K562 (cell line): ENCODE measurements at places on chromosomes 12 and 14.

GRCh38 chr14:96363751-96364336 lies 518 bp downstream of the GSKIP start:
- DNase-seq, result peak; percentile 13

DNA sequence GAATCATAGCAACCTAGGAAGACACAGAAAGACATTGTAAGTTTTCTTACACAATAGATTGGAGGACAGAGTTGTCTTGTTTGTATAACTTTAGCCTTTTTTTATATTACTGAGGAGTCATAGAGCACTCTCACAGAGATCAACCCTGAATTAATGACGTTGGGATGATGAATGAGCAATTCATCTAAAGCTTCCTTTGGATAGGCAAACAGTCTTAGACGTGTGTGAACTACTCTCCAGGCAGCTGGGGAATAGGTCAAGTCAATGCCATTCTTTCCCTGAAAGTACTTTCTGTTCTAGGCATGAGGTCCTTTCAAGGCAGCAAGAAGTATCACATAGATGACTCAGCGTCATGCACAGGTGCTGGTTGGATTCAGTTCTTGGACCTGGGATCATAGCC lies 369.1 kb upstream of the NOVA1 start:
- DNase-seq, result no peak

GRCh38 chr12:93616584-93617101 lies 44.2 kb downstream of the SOCS2 start:
- no peak for DNase-seq

DNA sequence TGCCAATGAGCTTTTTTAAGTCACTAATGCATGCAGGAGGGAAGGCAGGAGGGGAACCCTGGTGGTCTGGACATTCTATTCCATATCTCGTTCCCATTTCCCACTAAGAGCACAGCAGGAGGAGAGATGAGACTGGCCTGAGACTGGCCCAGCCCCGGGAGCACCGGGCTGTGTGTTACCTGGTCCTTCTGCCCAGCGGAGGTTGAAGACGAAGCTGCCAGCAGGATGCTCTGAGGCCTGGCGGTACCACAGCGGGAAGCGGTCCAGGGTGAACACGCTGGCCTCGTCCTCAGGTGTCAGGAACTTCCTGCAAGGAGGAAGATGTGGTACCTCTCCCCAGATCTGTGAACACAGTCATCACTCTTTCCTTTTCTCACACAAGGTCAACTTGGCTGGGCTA lies 23.9 kb downstream of the LRTM2 start:
- DNase-seq, result no peak

DNA sequence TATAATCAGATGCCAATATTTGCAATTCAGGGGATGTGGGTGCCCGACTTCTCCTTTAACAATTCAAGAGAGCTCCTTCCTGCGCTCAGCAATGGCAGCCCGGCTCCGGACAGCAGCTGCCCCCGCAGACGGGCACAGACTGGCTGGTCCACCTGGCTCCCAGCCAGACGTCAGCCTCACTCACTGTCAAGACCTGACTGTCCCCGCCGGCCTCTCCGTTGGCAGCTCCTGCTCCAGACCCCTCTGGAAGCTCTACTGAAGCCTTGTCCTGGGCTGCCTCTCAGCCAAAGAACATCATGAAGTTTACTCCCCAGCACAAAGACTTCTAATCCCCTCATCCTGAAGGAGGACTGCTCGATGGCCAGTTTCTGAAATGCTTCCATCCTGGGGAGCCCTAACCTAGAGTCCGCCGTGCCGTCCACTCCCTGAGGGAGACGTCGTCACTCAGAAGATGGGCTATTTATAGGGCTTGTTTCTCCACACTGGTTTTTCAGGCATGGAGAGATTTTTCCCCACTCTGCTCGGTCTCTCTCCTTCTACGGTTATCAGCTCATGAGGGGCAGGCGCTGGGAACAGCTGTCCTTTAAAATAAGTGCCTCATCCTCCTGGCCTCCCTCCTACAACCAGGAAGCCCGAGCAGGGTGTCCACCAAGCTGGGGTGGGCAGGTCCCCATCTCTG lies 126.2 kb downstream of the RFLNA start:
- no peak for DNase-seq

GRCh38 chr14:36317650-36318049 lies 2.8 kb downstream of the MBIP start:
- DNase-seq, result no peak

DNA sequence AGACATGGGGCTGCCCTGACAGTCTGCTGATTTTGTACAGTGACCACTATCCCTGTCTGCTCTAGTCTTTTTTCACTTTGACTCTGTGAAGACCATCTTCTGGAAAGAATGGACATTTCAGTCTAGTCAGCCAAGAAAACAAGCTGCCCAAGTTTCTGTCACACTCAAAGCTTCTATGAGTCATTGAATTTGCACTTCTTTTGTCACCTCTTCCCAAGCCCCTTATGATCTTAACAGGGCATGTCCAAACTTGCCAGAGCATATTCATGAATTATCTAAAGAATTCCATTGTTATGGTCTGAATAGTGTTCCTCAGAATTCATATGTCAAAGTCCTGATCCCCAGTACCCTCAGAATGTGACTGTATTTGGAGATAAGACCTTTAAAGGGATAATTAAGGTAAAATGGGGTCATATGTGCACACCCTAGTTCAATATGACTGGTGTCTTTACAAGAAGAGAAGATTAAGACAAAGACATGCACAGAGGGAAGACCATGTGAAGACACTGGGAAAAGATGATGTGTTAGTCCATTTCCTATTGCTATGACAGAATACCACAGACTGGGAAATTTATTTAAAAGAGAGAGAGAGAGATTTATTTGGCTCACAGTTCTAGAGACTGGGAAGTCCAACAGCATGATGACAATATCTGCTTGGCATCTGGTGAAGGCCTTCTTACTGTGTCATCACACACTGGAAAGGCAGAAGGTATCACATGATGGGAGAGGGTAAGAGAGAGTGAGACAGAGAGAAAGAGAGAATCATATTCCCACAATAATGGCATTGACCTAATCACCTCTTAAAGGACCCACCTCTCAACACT lies 242.6 kb downstream of the BTG1 start:
- no peak for DNase-seq

GRCh38 chr12:79532907-79533288 lies 157.9 kb downstream of the PAWR start:
- DNase-seq, result no peak

DNA sequence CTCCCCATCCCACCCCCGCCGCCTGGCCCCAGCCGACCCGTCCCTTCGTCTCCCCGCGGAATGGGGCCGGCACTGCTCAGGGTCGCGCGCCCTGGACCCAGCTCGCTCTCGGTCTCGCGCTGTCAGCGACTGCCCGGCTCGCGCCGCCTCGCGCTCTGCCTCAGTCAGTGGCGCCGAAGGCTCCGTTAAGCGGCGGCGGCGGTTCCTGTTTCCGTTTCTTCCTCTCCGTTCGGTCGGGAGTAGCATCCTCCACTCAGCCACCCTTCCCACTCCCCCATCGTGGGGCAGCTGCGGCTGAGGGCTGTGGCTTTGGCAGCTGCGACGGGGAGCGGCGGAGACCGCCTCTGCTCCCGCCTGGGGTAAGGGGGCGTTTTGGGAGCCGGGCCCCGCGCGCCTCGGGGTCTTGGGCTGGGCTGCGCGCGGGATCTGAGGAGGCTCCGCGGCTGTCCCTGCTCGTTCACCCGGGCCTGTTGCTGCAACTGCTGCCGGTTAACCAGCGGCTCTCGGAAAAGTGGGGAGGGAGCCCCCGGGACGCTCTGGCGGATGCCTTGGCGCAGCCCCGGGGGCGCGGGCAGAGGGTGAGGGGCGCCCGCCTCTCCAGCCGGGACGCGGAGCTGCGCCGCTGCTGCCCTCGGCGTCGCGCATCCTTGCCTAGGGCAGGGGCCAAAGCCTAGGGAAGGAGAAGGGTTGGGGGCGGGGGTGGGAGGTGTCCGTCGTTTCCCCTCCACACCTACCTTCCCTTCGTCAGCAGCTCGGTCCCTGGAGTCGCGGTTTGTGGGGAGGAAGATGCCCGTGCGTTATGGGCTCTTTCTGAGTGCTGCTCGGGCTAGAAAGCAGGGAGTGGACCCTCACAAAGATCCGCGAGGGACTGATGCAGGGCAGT lies 567 bp downstream of the FUT8 start:
- no peak for DNase-seq

DNA sequence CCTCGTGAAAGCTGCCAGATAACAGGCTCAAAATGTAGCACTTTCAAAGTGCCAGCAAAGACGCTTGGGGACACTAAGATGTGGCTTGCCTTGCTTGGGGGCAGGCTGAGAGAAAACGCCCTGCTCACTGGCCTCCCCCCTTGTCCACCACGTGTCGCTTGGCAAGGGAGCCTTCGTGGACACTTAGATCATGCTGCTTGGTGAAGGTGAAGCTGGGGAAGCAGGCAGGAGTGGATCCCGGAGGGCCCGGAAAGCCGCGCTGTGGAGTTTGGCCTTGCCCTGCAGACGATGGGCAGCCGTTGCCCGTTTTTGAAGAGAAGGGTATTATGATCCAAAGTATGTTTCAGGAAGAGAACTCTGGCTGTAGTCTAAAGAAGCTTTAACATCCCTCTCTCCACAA lies 53.4 kb upstream of the BDKRB2 start:
- DNase-seq, result no peak

GRCh38 chr14:24013654-24014514 lies 25.2 kb downstream of the DHRS4L2 start:
- peak; percentile 61 for DNase-seq

DNA sequence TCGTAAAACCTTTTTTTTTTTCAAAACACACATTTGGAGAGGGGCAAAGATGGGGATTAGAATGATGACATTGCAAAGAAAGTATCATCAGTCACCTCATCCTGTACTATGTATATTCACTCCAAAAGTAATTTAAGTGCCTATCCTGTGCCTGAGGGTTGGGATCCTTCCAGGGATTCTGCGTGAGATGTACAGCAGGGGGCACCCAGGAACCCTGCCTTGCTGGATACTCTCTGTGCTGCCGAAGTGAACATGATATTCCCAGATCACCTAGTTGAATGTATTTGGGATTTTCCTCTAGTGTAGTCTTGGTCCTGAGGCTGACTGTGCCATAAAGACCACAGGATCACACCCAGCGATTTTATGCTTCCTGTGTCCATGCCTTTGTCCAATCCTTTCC lies 372.7 kb downstream of the IPO8 start:
- DNase-seq, result peak; percentile 2

GRCh38 chr12:101876322-101876860 lies 989 bp upstream of the DRAM1 start:
- DNase-seq, result no peak

DNA sequence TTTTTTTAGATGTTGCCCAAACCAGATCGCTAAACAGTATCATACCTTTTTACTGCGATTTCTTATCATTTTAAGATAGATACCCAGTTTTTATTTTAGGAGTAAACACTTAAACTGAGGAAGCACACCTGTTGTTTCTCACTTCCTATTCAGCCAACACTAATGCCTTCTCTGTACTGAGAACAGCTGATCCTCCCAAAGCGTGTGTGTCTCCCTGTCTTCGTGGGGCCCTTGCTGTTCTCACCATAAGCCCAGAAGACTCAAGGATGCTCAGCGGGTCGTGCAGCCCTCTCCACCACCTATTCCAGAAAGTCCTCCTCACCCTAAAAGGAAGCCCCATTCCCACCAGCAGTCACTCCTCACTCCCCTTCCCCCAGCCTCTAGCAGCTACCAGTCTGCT lies 14.8 kb downstream of the PPP2R5C start:
- no peak for DNase-seq

DNA sequence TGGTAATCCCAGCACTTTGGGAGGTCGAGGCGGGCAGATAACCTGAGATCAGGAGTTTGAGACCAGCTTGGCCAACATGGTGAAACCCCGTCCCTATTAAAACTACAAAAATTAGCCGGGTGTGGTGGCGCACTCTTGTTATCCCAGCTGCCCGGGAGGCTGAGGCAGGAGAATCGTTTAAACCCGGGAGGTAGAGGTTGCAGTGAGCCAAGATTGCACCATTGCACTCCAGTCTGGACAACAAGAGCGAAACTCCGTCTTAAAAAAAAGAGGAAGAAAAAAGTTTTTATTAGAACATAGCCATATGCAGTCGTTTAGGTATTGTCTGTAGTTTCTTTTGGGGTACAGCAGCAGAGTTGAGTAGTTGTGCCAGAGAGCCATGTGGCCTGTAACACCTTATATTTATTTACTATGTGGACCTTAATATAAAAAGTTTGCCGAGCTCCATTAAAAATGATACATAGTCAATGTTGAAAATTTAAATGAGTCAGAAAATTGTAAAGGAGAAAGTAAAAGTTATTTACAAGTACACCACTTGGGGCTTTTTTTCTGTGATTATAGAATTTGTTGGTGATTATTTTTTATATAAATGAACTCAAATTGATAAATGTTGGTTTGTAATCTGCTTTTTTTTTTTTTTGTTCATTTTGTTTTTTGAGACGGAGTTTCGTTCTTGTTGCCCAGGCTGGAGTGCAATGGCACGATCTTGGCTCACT lies 2.2 kb downstream of the ADIPOR2 start:
- DNase-seq, result no peak

- no peak for DNase-seq
Measured at GRCh38 chr14:99838639-99839134, 45.5 kb downstream of the EML1 start.

DNA sequence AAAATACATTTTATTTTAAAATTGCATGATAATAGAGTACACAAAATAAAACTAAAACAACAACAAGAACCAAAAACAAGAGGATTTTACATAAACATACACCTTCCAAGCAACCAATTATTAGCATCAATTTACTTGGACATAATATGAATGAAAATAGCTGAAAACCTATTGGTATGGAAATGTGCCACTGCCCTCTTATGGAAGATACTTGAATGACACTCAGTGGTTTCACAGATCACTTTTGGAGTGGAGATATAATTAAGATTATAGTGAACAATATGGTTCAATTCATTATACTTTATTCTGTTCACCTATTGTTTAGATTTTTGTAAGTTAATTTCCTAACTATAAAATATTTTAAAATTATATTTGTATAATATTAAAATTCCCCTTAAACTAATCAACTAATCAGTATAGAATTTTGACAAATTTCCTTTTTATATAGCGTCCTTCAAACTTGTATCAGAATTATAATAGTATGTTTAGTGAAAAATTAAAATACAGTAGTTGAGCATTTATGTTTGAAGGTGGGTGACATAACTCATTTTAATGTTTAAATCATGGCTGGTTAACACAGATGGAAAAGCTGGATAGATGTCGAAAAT lies 70.1 kb downstream of the SLC6A15 start:
- DNase-seq, result peak; percentile 10

DNA sequence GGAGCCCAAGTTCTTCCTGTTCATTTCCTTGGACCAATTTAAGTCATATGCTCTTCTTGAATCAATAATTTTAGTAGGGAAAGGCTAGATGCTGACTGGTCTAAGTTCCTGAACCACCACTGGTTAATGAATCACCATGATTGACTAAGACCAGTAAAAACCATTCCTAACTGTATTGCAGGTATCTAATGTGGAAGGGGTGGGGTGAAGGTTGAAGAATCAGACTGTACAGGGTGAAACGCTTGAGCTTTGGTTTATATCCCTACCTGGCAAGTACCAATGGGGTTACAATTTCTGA lies 100.1 kb downstream of the DYRK2 start:
- DNase-seq, result no peak
